ENCODE measurements at places on chromosomes 1 and 21.
A peak's percentile ranks its signal among the peaks of the same experiment; 100 is the strongest.

- DNase-seq = no peak
Observed at GRCh38 chr1:166627558-166627957, 211.7 kb upstream of the POGK start.

DNA sequence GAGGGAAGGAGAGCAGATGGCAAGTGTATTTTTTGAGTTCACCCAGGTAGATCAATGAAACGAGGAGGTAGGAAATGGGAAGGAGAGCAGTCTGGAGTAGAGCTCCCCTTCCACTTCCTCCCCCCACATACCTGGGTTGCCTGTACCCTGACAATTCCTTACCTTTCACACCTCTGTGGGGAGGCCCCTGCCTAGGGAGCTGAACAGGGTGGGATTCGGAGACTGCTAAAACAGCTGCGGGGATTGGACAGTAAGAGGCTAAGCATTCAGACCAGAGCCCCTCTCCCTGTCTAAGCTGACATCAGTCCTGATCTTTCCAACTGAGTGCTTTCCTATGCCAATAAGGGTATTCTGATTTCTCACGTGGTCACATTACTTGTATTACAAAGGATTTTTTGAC lies 14.5 kb downstream of the RCSD1 start:
- no peak for DNase-seq

DNA sequence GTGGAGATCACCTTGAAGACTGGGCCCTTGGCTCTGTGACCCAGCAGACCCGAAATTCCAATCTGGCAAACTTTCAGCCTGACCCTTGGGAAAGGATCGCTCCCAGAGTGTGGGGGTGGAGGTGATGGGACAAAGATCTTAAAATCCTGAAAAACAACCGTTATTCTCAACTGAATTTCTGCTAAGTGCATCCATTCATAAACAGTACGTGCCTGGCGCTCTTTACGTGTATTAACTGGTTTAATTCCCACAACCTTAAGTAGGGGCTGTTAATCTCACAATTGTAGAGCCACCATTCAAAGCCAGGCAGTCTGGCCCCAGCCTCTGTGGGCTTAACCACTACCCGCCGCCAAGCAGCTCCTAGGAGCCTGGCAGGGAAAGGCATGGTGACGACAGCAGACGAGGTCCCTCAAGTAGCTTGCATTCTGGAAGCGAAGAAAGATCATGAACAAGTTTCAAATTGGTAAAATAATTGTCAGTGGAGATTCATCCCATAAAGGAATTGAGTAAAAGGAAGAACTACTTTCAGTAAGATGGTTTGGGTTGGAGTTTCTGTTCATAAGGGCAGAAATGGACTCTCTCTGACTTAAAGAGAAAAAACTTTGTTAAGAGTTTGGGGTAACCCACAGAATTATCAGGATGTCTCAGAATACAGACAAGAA lies 11.4 kb upstream of the RGS16 start:
- peak; percentile 84 for DNase-seq

DNA sequence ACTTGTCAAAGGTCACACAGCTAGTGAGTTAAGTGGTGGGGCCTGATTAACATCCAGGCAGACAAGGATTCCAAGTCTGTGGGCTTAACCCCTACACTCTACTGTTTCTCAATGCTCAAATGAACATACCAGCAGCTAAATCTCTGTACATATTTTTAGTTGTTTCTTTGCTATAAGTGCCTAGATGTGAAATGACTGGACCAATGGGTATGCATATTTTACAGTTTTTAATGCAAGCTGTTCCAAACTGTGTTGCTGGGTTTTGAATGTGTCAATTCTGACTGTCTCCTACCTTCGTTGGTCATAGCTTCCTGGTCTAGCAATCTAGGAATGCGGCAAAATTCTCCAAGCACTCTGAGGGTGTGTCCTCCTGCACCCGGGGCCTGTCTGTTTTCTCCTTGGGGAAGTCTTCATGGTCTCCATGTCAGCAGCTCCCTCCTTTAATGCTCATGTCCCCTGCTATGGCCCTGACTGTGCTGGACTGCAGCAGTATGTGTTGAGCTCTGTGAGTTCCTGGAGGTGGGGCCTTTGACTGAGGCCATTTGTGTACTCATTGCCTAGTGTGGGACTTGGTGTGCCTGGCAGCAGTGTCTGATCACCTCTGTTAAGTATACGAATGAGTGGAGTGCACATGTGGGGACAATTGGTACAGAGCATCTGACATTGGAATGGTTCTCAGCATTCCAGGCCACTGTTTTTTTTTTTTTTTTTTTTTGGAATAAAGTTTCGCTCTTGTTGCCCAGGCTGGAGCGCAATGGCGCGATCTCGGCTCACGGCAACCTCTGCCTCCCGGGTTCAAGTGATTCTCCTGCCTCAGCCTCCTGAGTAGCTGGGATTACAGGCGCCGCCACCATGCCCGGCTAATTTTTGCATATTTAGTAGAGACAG lies 72.9 kb upstream of the SLC2A1 start:
- DNase-seq = no peak

Data from retinal pigment epithelial cell (primary cell).